ENCODE measurements at places on chromosomes 12 and 14. TPM values are rescaled to one million over a fixed set of nuclear protein-coding genes. Genes with fewer than 3 reads are reported as not detected.
A peak's percentile ranks its signal among the peaks of the same experiment; 100 is the strongest.

IL26 gene
- total RNA-seq, result not detected

ALDH1L2 gene
- 61.7 TPM for total RNA-seq

IRAK3 gene
- 0.50 TPM for total RNA-seq

STAT6 gene
- total RNA-seq, result 150 TPM

CFAP251 gene
- total RNA-seq, result 18.7 TPM

GRCh38 chr14:58944343-58944967 is 244.0 kb upstream of the DAAM1 start:
- DNase-seq, result no peak

- no peak for DNase-seq
Observed at GRCh38 chr12:119817546-119818343, 59.4 kb downstream of the CIT start.

DNA sequence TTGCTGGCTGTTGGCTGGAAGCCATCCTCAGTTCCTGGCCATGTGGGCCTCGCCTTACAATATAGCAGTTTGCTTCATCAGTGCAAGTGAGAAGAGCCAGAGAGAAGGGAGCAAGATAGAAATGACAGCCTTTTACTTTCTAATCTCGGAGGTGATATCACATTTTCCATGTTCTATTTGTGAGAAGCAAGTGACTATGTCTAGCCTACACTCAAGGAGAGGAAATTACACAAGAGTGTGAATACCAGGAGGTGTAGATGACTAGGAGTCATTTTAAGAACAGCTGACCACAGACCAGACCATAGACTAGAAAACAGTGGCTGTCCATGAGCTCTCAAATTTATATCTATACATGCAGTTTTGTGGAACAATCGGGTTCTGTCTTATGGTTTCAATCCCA is 163.0 kb upstream of the NRXN3 start:
- peak; percentile 71 for DNase-seq

- DNase-seq, result no peak
Observed at GRCh38 chr12:11862798-11863197, 207.9 kb upstream of the BCL2L14 start.

- DNase-seq, result no peak
Observed at GRCh38 chr12:113236539-113237399, 15.5 kb downstream of the TPCN1 start.

DNA sequence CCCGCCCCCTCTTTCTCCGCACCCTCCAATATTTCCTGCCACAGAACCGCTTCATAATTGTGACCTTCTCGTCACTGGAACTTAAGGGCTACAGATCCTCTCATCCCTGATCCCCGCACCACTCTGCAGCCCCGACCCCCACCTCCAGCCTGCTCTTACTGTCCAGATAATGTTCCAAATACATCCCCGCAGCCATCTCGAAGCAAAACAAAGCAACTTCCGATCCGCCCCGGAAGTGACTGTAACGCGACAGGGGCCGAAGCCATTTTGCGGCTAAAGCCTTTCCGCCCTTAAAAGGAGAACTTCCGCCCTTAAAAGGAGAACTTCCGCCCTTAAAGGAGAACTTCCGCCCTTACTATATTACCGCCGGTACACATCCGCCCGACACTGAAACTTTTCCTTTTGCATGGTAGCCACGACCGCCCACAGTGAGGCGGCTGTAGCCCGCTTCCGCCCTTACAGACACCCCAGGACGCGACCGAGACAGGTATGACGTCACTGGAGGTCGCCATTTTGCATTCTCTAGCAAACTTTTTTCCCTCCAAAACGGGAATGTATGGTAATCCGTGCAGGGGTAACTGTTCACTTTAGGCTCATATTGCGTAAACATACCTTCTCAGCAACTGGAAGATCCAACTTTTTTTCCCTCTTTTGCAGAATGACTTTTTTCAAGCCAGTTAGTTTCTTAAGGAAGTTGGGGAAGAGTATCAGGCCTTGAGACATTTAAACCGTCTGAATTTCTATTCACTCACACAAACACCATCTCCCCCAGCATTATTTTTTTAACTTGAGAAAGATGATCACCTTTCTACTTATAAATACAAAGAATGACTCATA is at the start of gene ING4:
ING4 (minus strand) TSS at position 214 of the 837 bp plus-strand sequence; CDS start at position 196, 18 bp downstream.
- peak; percentile 99 for DNase-seq

All from mammary epithelial cell (primary cell).